NCI-H187 (cell line): ENCODE measurements at places on chromosomes 11 and 22.

DNA sequence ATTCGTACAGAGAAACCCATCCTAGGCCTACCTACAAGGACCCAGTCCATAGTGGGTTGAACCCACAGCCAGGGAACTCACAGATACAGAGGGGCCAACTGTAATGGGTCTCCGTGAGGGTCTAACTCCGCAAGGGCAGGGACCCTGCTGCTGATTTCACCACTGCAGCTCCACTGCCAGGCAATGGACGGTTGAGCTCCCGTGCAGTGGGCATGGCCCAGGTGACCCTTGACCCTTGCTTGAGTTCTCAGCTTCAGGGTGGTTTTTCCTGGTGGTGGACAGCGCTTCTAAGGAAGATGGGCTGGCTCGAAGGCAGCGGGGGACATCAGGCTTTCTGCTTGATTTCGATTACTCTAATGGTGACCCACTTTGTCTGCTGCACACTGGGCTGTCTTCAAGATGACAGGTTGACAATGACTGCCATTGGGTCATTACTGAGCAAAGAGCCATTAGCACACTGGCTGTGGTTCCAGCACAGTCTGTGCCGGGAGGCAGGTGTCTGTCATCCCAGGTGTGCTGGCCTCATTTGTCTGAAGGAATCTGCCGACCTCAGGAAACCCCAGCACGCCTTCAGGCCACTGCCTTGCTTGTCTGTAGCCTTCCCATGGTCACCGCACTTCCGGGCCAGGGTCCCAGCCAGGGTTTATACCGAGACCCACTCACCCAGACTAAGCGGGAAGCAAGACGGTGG lies 3.7 kb upstream of the GAL start:
- DNase-seq, result no peak

- no peak for DNase-seq
Measured at GRCh38 chr11:24754406-24754805, 257.6 kb downstream of the LUZP2 start.

GRCh38 chr11:13837286-13837685 lies 125.2 kb upstream of the SPON1 start:
- DNase-seq, result no peak

- no peak for DNase-seq
Measured at GRCh38 chr11:207863-208180, 314 bp downstream of the RIC8A start.

- no peak for DNase-seq
Measured at GRCh38 chr22:37514526-37515051, 4.6 kb downstream of the CARD10 start.

DNA sequence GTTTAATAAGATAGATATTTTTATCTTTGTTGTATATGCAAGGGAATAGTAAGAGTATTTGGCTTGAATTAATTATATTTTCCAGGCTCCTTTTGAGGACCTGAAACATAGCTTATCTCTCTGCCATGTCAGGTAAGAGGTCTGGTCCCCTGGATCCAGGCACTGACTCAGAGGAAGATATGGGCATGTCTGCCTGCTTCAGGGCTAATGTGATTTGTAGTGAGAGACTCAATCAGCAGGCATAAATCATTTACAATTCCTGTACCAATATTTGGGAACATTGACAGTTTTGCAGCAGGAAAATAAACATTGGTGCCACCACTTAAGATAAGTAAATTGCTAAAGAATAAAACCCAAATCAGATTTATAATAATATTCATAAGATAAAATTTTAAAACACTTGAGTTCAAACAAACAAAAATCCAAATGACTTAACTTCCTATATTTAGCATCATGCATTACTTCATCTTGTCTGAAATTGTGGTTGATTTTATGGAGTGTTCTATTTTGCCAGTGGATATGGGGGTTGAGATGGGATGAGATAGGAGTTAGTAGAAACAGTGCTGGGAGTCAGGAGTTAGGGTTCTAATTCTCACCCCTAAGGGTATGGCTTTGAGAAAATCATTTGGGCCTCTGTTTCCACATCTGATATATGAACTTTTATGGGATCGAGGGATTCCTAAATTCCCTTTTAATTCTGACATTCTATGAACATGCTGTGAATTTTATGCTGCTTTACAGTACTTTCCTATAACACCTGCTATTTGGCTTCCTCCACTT lies 5.1 kb upstream of the CALCA start:
- no peak for DNase-seq

DNA sequence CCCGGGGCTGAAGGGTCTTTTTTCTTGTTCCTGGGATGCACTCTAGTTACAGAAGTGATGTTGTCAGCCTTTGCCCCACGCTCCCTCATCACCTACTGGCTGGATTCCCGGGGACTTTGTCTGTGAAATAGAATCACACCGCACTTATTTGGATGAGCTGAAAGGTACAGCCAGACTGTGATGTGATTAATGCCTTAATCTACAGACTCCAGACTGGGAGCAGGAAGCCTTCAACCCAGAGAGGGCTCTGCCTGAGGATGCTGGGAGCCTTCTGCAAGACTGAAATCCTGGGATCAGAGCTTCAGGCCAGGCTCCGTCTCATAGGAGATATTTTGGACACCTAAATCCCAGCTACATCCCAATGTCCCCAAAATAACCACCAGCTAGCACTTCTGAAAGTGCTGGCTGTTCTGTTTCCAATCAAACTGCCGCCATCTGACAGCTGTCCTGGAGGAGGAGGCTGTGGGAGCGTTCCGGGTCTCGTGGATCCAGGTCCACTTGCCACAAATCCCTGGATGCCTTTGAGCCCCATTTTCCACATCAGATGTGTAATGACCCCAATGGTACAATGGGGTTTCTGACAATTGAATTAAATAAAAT lies 688.5 kb downstream of the TBC1D22A start:
- DNase-seq, result no peak

GRCh38 chr11:76975513-76975912 lies 58.7 kb upstream of the B3GNT6 start:
- no peak for DNase-seq

- no peak for DNase-seq
Measured at GRCh38 chr22:23833017-23833751, 5.6 kb downstream of the DERL3 start.

DNA sequence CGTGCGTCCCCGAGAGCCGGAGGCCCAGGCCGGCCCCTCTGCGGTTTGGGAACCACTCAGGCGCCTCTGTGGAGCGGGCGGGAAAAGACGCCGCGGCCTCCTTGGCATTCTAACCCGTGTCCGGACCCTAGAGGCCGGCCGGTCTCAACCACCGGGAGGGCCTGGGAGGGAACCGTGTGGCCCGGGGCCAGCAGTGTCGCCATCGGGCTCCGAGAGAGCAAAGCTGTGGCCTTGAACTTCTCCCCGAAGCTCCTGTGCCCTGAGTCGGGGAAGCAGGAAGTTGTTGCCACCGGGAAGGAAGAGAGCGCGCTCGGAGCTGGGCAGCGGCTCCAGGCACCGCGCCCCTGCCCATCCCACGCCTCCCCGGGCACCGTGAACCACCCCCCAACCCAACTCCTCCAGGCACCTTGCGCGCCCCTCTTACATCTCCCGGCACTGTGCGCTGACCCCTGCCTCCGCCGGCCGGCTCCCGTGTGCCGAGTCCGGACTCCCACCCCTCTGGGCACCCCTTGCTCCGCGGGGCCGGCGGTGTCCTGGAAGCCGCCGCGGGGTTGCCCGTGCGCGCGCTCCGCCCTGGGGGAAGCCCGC lies 80.0 kb upstream of the PPARA start:
- no peak for DNase-seq

DNA sequence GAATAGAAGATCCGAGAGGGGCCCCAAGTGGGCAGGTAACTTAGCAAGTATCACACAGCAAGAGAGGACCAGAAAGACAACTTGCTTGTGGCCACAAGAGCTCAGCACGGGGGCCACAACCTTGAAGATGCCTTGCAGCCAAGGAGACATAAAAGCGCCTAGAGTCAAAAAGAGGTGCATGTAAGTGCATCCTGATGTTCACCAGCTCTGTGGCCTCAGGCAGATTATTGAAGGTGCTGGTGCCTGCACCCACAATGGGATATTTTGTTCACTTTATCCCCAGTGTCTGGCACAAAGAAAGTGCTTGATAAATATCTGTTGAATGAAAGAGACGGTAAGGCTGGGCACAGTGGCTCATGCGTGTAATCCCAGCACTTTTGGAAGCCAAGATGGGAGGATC lies 106.0 kb upstream of the ASPHD2 start:
- no peak for DNase-seq

DNA sequence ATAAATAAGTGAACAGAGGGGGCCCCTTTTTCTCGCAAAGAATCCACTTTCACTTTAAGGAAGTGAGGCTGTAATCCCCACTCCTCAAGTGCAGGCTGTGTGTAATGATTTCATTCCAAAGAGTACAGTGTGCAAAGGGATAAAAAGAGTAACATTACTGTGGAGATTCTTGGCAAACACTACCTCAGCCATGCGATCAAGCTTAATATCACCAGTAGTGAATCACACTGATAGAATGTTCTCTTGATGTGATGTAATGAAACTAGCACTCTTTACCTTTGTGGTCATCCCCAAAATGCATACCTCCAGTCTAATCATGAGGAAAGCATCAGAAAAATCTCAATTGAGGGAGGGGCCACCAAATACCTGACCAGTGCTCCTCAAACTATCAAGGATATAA lies 246.1 kb upstream of the CHORDC1 start:
- DNase-seq, result no peak

- DNase-seq, result no peak
Measured at GRCh38 chr11:76686261-76687079, 15.9 kb upstream of the LRRC32 start.

DNA sequence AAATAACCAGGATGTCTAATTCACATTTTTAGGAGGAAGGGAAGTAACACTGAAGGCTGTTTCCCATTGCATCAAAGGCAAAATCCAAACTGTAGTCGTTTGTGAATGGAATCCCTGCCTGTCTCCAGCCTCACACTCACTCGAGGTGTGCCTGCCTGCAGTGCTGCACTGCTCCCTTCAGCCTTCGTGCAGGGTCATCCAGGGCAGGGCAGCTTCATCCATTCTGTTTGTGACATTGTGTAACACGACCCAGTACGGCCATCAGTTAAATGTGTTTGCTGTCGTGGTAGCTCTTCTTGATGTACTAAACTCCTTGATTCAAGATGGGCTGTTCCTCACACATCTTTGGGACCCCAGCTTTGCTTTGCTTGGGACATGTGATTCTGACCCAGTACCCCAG lies 34.3 kb downstream of the LDLRAD3 start:
- DNase-seq, result no peak

DNA sequence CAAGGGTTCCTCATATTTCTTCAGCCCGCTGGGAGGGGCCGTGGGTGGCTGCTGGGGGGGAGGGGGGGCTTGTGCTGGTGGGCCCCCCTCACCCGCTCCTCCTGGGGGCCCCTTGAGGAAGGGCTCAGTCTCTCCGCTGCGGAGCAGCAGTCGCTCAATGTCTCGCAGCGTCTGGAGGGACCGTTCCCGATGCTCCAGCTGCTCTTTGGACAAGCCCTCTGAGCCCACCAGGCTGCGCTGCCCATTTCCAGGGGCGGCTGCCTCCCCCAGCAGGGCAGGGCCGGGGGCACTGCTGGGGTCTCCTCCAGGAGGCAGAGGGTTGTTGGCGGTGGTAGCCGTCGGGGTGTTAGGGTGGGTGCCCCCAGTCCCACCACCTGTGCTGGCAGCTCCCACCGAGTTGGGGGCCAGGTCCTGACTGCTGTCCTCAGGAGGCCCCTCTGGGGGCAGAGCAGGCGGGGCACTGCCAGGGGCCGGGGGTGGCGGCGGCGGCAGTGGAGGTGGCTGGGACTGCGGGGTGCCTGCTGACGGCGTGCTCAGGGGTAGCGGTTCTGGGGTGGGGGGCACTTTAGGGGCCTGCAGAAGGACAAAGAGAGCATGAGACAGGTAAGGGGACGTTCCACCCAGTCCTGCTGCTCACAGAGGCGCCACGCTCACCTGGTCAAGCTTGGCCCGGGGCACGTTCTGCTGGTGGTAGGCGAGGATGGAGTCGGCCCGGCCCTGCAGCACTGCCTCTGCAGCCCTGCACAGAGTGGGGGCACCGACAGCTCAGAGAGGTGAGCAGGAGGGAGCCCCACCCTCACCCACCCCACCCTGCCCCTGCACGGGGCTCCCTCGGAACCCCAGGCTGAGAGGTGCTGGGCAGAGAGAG lies 18.9 kb downstream of the CXCR5 start:
- no peak for DNase-seq

DNA sequence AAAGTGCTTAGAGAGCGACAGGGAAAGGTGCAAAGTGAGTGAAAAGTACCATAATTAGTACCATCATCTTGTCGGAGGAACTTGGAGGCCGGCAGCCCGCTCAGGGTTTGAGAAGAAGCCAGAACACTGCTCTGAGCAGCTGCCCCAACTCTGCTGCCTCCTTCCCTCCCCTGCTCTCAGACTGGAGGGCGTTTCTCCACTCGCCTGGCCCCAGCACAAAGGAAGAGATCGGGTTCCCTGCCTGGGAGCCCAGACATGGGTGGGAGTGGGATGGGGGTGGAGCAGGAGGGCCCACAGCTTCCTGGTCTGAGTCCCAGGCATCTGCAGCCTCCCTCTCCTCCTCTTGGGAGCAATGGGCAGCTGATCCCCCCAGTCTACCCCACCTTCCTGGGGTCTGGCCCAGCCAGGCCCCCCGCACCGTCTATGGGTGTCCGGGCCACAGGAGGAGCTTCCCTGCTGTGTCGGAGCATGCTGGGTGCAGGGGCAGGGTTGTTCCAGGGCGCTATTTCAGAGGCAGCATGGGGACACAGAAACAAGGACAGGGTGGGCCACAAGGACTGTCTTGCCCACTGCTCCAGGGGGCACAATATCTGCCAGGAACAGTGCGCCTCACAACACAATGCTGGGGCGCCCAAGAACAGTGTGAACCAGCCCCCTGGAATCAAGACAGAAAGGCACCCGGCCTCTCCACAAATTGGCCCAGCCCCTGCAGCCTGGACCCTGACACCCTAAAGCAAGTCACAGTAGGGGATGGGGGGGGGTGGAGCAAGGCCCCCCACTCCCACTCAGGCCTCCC lies 4.8 kb downstream of the LIF start:
- DNase-seq, result no peak

DNA sequence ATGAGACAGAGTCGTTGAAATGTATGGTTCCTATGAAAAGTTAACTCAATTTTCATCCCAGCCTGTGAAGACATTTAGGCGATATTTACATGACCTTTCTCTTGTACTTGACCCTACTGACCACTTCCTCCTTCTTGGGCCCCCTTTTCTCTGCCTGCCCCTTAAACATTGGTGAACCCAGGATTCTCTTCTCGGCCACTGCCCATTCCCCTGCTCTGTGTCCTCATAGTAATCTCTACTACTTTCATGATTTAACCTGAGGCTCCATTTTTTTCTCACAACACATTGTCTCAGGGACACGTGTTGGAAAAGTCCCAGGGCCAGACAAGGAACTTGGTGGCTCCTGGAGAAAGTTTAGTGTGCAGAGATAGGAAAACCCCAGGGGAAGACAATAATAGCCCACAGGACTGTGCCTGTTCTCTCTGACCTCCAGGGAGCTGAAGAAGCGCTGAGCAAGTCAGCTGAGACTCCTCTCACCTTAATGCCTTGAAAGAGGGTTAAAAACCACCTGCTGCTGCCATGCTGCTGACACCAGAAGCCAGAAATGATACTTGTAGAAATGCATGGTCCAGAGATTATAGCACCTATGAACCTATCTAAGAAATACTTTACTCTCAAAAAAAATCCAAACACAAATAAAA lies 42.5 kb upstream of the SPATA19 start:
- DNase-seq, result no peak
